ENCODE measurements at places on chromosomes 1 and 21. TPM values are rescaled to one million over a fixed set of nuclear protein-coding genes. Genes with fewer than 3 reads are reported as not detected.

DAB1 gene
- total RNA-seq, result not detected

DNA sequence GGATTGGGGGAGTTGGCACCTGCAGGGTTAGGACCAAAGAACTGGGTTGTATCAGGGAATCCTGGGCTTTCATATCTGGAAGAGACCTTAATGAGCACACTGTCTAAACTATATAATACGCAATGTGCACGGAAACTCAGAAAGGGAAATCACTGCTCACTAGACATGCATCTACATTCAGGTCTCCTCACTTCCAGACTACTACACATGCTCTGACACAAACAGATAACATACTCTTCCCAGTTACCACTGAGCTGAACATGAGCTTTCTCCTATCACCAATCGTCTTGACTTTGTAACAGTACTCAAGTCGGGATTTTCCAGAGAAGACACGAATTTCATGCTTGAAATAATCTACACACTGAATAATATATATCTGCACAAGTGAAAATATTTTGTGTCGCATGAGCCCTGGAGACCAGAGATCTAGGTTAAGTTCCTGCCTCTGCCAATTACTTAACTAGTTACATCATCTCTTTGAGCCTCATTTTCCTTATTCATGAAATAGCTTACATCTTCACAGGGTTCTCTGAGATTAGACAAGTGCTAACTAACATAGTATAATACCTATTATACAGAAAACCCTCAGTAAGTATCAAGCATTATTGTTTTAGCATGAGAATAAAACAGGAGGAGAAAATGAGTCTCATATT lies 101.1 kb downstream of the JAK1 start:
- DNase-seq, result no peak

- no peak for DNase-seq
Measured at GRCh38 chr1:89894210-89895201, 73.7 kb downstream of the LRRC8D start.

DNA sequence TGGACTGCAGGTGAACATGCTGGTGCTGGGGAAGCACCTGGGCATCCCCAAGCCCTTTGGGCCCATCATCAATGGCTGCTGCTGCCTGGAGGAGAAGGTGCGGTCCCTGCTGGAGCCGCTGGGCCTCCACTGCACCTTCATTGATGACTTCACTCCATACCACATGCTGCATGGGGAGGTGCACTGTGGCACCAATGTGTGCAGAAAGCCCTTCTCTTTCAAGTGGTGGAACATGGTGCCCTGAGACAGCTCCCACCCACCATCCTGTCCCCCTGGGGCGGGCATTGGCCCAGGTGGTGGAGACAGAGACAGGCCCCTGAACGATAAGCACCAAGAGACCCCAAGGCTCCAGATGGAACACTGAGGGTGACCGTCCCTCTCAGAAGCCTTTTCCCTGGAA lies 25.2 kb upstream of the PADI4 start:
- peak; percentile 26 for DNase-seq

DNA sequence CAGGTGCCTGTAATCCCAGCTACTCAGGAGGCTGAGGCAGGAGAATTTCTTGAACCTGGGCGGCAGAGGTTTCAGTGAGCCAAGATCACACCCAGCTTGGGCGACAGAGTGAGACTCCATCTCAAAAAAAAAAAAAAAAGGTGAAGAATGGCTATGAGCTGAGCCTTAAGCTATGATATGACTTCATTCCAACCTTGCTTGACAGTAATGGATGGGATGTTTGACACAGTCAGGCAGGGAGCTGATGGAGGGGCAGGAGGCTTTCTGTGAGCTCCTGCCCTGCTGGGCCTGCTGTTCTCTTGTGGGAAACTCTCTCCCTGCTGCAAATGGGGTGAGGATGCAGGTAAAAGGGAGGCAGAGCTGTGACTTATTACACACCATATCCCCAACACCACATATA lies 27.6 kb downstream of the NCF2 start:
- no peak for DNase-seq

GRCh38 chr1:50271337-50271736 lies 151.9 kb downstream of the DMRTA2 start:
- no peak for DNase-seq

DNA sequence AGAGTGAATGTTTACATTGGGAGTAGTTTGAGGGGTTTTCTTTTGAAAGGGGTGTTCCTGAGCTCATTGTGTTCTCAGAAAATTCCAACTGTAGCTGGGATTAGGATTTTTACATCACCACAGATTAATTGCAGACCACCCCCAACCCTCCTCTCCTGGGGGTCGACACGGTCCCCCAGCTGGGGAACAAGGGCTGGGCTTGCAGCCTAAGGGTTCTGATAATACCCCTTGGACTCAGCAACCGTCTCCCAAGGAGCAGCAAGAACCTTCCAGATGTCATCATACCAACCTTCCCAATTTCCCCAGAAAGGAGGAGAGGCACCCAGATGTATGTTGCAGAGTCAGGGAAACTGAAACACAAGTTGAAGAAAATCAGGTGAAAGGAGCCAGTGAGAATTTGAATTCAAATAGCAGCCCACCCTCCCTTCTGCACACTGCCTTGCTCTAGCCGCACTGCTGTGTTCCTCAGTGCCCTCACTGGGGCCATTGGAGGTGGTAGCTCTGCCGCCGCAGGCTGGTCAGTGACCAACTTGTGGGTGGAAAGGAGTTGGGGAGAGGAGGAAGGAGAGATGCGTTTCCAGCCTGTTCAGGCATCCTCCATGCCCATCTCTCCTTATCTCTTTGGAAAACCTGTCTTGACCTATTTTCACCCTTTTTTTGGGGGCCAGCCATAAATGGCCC lies 14.7 kb upstream of the IGFN1 start:
- DNase-seq, result no peak

DNA sequence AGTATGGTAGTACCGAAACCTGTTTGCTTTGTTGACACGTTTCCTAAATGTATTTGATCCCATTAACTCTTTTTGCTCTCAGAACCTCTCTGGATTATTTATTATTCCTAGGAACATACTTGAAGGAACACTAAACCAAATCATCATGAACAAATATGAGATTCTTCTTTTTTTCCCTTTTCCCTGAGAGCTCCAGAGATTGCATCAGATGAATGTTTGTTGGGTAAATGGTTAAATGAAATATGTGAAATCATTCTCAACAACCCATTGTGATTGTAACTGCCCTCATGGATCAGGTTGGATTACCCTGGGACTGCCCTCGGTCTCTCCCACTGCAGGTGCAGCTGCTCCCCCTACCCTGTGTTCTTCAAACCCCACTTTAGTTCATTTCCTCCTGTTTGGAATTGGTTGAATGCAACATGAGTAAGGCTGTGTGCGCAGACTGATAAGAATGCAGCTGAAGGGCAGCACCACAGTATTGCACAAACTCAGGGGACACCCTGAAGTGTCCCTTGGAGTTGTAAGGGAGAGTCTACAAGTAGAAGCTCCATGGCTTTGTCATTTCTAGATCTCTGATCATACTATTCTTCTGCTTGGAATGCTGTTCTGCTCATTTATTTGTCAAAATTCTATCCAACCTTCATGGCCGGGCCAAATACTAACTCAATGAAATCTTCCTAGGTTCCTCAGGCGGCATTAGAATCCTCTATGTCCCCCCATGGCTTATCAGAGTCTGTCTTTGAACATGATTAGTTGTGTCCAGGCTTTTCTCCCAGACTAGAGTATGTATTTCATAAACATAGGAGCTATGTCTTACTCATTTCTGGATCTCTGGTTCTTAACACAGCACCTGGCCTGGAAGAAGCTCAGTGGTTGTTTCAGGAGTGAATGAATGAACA lies 47.1 kb upstream of the NEK2 start:
- no peak for DNase-seq

- DNase-seq, result no peak
Measured at GRCh38 chr1:5839161-5839880, 152.9 kb downstream of the NPHP4 start.

GRCh38 chr1:27577504-27578188 lies 26.3 kb downstream of the AHDC1 start:
- DNase-seq, result no peak

MARK1 gene
- total RNA-seq, result not detected

DNA sequence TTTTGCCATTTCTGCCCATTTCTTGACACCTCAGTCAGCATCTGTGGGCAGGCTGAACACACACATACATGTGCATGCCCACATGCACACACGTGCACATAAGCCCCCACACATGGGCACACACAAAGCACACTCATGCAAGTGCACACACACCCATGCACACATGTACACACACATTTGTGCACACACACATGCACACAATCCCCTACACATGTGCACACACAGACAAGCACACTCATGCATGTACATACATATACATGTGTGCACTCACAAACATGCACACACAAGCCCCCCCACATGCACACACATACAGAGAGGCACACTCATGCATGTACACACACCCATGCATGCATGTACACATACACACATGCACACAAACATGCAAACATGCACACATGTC lies 83.5 kb upstream of the ACTRT2 start:
- DNase-seq, result no peak

CD58 gene
- 12.7 TPM for total RNA-seq

GRCh38 chr1:18536915-18537314 lies 56.2 kb downstream of the KLHDC7A start:
- DNase-seq, result no peak

DNA sequence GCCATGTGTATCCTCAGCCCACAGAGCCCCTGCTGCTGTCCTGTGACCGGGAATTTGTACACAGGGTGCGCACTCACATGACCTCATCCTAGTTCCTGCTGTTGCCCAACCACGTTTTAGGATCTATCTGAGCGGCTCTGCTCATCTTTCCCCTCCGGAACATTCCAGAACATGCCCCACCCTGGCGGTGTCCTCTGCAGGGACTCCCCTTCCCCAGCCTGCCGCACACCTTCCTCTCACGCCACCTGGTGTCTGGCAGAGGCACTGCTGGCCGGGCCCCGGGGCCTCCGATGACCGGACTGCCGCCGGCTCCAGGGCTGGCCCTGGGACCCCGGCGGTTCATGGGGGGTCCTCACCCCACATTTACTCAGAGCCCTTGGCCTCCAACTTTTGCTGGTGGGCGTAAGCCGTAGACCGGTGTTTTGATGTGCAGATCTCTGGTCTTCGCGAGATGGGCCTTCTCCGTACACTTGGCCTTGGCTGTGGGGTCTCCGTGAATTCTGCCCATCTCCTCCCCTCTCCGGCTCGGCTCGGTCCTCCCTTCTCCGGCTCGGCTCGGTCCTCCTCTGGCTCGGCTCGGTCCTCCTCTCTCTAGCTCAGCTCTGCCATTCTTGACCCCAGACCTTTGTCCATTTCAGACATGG lies 29.5 kb downstream of the ARHGEF16 start:
- DNase-seq, result peak; percentile 69

GRCh38 chr1:53198241-53198651 lies 1.6 kb downstream of the CPT2 start:
- no peak for DNase-seq

RNF19B gene
- total RNA-seq, result 11.5 TPM

DNA sequence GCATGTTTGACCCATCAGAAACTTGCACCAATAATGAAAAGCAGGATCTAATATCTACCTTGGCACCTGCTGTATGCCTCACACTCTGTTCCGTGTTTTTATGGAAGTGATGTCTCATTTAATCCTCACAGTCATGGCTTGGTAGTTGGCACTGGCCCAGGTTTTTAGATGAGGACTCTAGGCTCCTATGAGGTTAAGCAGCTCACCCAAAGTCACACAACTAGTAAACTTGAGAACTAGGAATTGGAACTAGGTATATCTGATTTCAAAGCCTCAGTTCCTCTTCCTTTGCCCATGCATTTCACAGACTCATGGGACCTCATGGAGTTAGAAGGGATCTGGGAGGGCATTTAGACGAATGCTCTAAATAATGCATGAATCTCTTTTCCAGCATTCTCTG lies 21.3 kb upstream of the TARBP1 start:
- peak; percentile 47 for DNase-seq

KCNE1 gene
- 0.27 TPM for total RNA-seq

GRCh38 chr21:44431300-44431699 lies 24.0 kb upstream of the LRRC3 start:
- no peak for DNase-seq

COL8A2 gene
- total RNA-seq, result 0.23 TPM

CD247 gene
- 158 TPM for total RNA-seq

NECTIN4 gene
- total RNA-seq, result 0.16 TPM

GRCh38 chr21:43992121-43992520 lies 20.0 kb upstream of the TRAPPC10 start:
- DNase-seq, result no peak

CLCA1 gene
- total RNA-seq, result not detected

C8B gene
- not detected for total RNA-seq

DNA sequence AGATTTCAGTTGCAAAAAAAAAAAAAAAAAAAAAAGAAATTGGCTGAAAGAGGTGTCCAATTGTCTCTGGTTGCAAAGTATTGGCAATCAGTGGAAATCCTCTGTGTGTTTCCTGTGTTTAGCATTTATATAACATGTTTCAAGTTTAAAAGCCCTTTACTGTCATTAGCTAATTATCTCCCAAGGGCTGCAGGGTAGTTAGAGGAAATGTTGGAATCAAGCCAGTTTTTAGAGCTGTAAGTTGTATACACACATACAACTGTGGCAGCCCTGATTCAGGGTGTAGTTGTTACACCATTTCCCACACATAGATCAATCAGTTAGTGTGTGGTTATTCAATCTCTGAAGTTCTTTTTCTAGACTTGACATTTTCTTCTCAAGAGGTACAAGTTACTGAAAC lies 8.9 kb upstream of the ZNF326 start:
- DNase-seq, result no peak

MYCL gene
- total RNA-seq, result 0.14 TPM

- DNase-seq, result peak; percentile 57
Measured at GRCh38 chr1:38489844-38490270, 369.7 kb downstream of the RRAGC start.

- DNase-seq, result no peak
Measured at GRCh38 chr1:226646026-226646869, 92.8 kb downstream of the ITPKB start.

- no peak for DNase-seq
Measured at GRCh38 chr21:45294509-45295291, 7.0 kb upstream of the POFUT2 start.

DNA sequence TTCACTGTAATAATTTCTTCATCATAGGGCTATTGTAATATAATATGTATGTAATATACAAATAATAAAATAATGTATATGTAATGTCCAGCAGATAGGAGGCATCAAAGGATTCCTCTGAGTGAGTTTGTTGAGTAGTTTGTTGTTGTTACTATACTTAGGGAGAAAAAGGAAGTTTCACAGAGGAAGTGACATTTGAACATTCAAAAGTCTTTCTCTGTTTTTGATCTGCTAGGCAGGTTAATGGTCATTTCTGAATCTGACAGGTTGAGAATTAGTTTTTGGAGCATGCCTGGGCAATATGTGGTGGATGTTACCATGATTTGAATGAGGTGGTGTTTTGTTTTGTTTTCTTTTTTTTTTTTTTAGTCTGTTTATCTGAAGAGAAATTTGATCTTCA lies 102.1 kb downstream of the NRDC start:
- no peak for DNase-seq

GRCh38 chr1:57204942-57205787 lies 218.7 kb downstream of the DAB1 start:
- DNase-seq, result no peak

- DNase-seq, result no peak
Measured at GRCh38 chr1:247680171-247680570, 632 bp upstream of the OR13G1 start.

CYP2J2 gene
- 2.7 TPM for total RNA-seq

NME7 gene
- 13.0 TPM for total RNA-seq

- no peak for DNase-seq
Measured at GRCh38 chr1:209860293-209860881, 32.6 kb downstream of the UTP25 start.

FNDC5 gene
- not detected for total RNA-seq
